ENCODE measurements at places on chromosomes 7 and 10.
A peak's percentile ranks its signal among the peaks of the same experiment; 100 is the strongest.

- DNase-seq = no peak
Observed at GRCh38 chr10:95821720-95822119, 65.8 kb downstream of the ENTPD1 start.

- DNase-seq = no peak
Observed at GRCh38 chr7:36079446-36080025, 73.5 kb upstream of the EEPD1 start.

DNA sequence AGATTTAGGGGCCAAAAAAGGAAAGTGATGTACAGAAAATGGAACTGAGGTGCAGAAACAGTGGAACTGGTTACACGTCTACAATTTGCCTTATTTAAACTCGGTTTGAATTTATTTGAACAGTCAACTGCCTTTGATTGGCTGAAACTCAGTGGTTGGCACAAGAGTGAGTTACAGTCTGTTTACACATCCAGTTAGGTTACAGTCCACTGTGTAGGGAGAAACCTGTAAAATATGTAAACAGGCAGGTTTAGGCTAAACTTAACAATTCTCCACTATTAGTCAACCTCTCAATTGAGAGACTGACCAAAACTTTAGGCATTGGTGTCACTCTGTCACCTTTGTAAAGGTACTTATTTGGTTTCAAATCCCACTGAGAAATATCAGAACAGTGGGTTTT is 40.3 kb upstream of the RELN start:
- DNase-seq = no peak

DNA sequence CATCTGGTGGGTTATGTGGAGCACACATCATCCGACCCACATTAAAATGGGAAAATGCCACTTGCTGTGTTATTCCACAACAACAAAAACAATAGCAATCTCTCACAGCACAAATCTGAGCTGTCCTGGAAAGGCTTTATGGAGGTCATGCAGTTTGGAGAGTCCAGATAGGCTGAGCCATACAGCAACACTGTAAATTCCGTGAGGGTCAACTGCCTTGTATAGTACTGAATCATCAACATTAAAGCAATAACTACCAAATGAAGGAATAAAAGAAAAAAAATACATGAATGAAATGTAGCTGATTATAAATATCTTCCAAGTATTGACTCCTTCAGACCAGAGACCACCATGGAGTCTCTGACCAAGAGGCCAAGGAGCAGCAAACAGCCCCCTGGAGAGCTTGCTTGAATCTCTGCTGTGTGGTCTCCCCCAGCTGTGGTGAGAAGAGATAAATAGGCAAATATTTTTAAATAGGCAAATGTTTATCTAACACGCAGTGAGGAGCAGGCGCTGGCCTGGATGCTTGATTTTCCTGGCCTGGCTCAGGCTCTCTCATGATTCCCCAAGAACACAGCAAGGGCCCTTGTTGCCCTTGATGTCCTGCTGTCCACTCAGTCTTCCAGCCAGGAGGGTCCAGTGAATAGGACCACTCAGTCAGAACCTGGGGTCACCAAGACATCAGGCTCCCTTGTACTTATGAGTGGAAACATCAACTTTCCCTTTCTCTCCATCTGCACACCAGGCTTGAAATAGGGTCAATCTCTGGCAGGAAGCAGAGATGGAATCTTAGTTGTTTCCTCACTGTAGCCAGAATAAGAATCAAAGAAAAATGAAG is 1021.3 kb downstream of the XPNPEP1 start:
- DNase-seq = no peak

- no peak for DNase-seq
Observed at GRCh38 chr10:46035923-46036849, 5.8 kb upstream of the NCOA4 start.

DNA sequence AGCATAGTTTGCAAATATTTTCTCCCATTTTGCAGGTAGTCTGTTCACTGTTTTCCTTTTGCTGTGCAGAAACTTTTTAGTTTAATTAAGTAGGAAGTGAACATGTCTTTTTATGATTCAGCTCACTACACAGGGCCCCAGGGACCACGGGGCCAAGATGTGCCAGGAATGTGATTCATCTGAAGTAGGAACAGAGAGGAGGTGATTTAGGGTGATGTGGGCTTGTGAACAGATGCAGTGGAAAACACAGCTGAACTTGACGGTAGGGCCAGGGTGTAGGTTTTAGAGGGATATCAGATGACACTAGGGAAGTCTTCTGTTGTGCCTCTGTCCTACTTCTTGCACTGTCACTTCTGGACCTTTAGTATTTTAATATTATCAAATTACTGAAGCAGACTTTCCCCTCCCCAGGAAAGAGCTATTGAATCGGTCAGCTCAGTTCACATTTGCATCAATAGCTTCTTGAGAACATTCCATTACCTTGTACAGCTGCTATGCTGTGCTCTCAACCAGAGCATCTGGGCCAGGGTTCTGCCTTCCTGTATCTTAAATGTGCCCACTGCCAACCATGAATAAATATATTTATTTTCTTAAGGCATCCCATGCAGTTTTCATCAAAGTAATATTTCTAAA is 96.9 kb downstream of the OSBPL3 start:
- peak; percentile 31 for DNase-seq

DNA sequence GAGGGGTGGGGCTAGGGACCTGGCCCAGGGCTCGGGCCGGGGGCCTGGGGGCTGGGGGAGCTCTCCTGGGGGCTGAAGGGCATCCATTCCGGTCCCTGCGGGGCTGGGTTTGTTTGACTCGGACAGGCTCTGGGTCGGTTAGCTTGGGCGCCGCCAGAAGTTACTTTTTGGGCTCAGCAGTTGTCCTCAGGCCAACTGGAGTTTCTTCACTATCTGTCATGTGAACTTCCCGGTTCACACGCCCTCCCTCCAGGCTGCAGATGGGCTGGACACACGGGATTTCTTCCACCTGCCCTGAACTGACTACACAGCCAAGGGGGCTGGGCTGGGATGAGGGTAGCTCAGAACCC is 3.8 kb downstream of the SLC4A2 start:
- DNase-seq = no peak

GRCh38 chr10:119807960-119808697 is 64.5 kb downstream of the MCMBP start:
- no peak for DNase-seq

DNA sequence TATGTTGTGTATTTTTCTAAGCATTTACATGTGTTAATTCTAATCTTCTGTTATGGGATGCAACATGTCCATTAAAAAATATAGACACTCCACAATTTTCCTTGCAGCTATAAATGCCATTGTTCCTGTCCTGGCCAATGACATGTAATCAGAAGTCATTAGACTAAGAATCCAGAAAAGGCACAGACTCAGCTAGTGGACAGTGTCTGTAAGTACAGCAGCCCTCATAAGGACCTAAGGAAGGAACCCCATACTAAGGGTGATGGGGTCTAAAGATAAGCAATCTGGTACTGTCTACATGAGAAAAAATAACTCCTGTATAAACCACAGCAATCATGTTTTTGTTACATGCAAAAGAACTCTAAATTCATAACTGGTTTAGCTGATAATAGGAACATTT is 115.9 kb downstream of the GPR85 start:
- no peak for DNase-seq

DNA sequence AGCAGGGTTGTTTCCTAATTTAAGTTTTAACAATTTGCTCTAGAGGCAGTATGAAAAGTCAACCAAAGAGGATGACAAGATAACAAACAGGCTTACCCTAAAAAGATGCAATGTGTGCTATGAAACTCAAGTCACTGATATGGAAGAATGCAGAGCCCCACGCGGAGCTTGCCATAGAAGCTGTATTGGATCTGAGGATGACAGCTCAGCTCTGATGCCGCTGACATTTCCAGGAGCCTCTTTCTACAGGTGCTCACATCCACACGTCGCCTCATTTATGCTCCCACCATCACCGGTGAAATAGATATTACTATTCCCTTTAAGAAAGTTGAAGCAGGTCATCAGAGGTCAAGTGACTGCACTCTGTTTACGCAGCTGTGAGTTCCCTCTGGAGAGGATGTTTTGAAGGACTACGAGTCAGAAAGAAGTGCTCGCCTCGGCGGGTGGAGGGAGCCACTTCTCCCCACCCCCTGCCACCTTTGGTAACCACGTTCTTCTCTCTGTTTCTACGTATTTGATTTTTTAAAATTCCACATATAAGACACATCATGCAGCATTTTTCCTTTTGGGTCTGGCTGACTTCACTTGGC is 275.4 kb downstream of the GLRX3 start:
- DNase-seq = no peak

DNA sequence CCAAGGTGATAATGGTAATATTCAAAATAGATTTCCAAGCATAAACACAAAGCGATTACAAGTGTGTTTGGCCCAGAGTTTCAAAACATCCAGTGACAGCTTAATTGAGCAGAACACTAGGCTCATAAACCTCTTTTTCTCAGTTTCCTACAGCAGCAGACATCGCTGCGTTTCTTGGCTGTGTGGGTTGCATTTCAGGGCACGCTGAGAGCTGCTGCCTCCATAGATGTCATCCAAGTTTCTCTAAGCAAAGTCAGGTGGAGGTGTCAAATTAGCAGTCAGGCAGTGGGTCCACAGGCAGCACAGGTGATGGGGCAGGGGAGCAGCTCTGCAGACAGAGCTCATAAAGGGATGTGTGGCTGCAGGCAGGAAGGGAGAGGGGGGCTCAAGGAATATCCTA is 50.5 kb upstream of the COL13A1 start:
- no peak for DNase-seq

DNA sequence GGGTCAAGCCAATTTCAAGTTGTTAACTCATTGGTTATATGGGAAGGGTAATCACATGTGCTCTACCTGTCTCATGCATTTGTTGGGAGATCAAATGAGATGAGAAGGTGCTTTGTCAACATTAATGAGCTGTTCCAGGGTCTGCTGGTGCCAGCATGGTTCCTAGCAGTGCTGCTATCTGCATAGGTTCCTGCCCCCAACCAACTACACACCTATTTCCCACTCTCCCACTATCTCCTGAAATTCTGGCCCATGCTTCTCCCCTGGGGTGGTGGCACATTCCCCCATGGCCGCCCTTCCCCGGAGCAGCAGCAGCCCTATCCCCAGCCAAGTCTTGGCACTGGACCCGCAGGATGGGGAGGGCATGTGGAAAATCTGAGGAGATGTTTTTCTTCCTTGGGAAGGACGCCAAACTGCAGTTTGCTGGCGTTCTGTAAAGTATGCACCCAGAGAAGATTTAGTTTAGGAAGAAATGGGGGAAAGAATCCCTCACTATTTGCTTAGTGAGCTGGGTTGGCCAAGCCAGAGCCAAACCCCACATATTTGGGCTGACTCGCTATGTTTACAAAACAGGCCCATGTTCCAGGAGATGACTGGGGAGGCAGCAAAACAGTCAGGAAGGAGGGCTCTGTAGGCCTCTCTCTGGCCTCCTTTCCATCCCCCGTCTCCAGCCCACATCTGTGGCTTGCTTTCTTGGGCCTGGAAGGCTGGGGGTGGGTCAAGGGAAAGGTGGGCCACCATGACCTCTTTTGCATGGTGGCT is 42.5 kb downstream of the PPP1R3C start:
- no peak for DNase-seq

DNA sequence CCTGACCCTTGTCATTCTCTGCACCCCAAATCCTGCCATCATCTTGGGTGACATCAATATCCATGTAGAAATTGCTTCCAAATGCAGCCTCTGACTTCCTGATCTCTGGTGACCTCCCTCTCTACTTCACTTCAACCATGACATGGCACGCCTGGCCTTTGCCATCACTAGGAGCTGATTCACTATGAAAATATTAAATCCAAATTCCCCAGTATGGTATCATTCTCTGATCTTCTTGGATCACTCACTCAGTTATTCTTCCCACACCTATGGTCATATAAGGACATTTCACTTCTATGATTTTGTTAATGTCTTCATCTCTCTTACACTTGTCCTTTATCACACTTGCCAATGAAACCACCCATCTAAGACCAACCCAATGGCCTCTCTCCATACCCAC is 73.7 kb upstream of the ODAD2 start:
- no peak for DNase-seq

DNA sequence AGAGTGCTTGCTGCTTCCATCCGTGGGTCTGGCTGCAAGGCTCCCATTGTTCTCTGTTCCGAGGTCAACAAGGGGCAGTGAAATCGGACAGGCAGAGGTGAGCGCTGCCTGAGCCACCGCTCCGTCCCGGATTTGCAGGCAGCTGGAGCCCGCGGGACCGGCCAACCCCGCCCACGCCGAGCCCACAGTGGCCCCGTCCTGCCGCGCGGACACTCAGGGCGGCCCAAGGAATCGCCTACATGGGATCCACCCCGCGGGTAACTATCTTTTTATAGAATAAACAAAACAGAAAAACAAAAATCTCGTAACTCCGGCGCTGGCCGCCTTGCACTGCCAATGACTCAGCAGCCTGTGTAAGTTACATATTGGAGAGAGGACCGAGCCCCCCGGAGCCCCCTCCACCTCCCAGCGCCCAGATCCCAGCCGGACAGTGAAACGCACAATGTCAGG is 1.9 kb downstream of the BNIP3 start:
- no peak for DNase-seq

- no peak for DNase-seq
Observed at GRCh38 chr10:6009150-6009549, 31.8 kb upstream of the IL15RA start.

- DNase-seq = no peak
Observed at GRCh38 chr10:75613685-75614504, 182.5 kb downstream of the LRMDA start.

GRCh38 chr10:72069751-72070526 is 18.4 kb downstream of the SPOCK2 start:
- DNase-seq = no peak
